ENCODE measurements at places on chromosomes 12 and 14. TPM values are rescaled to one million over a fixed set of nuclear protein-coding genes. Genes with fewer than 3 reads are reported as not detected.

Gene CLEC4D
- not detected for total RNA-seq

DNA sequence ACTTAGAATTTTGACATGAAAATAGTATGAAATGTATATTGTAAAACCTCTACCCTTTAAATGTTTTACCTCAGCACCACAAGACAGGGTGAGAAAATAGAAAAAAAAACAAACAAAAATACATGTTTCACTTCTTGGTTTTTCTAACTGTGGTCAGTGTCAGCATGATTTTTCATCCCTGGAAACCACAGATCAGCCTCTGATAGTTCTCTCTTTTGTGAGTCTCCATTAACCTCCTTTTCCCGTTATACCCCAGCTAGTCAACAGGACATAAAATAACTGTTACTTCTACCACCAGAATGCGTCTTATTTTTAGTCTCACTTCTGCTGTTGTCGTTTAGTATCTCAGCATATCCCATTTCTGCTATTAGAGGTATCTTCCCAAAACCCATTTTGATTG, 48.3 kb upstream of the KCNMB4 start:
- no peak overlapping the region for H3K27ac ChIP-seq
- DNase-seq, result no peak
- H3K4me1 ChIP-seq, result no peaks in the 10 kb centered on the region
- H3K27me3 ChIP-seq, result no peaks in the 10 kb centered on the region
- H3K36me3 ChIP-seq, result no peaks in the 10 kb centered on the region
- no peak overlapping the region for H3K4me3 ChIP-seq

- no peaks in the 10 kb centered on the region for H3K36me3 ChIP-seq
- H3K27ac ChIP-seq, result no peak overlapping the region
- H3K4me1 ChIP-seq, result peaks cover 20% of the 10 kb centered on the region
- no peak overlapping the region for H3K4me3 ChIP-seq
- no peak for DNase-seq
Measured at GRCh38 chr12:49585477-49586459, 17.8 kb upstream of the MCRS1 start.

Gene GPR162
- total RNA-seq, result 16.4 TPM

All from neural crest cell (in vitro differentiated cells).